ENCODE measurements at places on chromosomes 5 and 9. TPM values are rescaled to one million over a fixed set of nuclear protein-coding genes. Genes with fewer than 3 reads are reported as not detected.
A peak's percentile ranks its signal among the peaks of the same experiment; 100 is the strongest.

GRCh38 chr9:129549684-129550083 lies 71.2 kb downstream of the C9orf50 start:
- DNase-seq, result no peak

DNA sequence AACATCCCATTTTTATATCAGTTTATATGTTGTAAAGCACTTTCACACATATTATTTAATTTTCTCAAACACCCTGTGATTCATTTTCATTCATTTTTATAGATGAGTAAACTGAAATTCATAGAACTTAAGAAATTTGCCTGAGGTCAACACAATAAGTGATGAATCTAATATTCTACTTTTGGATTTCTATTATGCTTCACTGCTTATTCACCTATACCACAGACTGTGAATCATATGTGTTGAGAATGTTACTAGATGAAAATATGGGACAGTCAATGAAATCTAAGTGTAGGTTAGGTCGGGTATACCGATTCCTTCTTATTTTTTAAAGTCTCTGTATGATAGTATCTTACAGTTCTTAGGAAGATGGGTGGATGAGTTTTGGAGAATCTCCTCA lies 24.8 kb downstream of the CDC37L1 start:
- no peak for DNase-seq

NOXA1 gene
- not detected for total RNA-seq

DNA sequence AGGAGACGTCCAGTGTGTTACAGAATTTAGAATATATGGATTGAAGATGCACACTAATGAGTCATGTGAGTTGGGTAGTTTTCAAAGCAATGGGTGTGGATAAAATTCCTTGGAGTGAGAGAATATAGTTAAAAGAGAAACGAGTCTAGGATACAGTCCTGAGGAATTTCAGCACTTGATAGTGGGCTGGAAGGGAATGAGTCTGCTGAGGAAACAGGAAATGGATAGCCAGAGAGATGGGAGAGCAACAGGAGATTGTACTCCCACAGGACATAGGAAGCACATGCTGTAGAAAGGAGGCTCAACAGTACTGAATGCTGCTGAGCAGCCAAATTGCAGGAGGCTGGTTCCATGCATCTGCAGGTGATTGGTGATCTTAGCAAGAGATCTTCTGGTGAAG lies 68.1 kb downstream of the FBN2 start:
- no peak for DNase-seq

DNA sequence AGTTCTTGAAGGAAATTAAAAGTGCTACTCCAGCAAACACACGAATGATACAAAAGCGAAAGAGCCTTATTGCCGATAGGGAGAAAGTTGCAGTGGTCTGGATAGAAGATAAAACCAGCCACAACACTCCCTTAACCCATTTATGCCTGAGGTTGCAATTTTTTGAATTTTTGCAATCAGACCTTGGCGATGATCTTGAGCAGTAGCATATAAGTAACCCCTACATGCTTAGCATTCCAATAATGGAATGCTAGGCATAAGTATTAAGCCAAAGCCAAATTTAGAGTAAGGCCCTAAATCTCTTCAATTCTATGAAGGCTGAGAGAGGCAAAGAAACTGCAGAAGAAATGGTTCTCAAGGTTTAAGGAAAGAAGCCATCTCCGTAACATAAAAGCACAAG lies 153.5 kb downstream of the SLC28A3 start:
- DNase-seq, result peak; percentile 4

DNA sequence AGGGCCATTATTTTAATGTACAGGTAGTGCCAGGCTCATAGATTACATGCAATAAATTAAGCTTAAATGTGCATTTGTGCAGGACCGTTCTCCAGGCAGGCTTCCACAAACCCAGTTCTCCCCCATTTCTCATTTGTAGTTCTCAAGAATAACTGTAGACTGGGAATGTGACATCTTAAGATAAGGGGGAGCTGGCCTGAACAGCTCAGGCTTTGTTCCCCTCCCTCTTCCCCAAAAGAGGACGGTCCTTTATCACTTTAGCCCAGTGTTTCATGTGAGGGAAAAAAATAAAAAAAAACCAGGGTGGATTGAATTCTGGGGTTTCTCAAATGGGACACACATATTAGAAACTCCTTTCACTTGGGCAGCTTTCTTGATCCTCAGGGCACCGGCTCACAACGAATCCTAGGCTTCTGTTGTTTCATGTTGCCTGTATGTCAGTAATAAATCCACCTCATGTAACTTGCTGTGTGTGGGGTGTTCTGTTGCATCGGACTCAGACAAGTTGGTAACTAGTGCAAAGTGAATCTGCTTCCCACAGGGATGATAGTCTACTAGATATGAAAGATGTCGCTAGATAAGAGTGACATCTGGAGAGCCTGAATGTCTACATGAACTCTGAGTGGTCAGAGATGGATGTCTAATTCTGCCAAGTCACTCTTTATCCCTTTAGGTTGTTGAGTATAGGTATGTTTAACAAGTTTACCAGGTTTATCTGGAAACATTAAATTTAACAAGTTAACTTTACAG lies 2030.6 kb upstream of the NUDT12 start:
- DNase-seq, result no peak

DNA sequence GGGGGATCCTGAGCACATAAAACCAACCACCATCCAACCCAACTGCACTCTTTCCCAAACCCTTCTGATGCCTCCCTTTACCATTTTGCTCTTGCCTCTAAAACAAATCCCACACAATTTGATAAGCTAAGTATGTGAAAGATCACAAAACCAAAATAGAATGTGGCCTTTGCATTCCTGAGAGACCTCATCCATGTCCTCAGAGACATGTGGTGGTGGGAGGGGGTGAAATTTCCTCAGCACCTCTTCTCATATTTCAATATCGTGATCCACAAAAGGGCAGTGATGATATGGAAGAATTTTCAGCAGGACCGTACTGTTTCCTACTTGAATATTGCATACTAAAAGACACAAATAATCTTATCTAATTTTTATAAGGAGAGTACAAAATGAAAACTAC lies 423.3 kb downstream of the TLE1 start:
- no peak for DNase-seq

BTNL3 gene
- total RNA-seq, result not detected

DNA sequence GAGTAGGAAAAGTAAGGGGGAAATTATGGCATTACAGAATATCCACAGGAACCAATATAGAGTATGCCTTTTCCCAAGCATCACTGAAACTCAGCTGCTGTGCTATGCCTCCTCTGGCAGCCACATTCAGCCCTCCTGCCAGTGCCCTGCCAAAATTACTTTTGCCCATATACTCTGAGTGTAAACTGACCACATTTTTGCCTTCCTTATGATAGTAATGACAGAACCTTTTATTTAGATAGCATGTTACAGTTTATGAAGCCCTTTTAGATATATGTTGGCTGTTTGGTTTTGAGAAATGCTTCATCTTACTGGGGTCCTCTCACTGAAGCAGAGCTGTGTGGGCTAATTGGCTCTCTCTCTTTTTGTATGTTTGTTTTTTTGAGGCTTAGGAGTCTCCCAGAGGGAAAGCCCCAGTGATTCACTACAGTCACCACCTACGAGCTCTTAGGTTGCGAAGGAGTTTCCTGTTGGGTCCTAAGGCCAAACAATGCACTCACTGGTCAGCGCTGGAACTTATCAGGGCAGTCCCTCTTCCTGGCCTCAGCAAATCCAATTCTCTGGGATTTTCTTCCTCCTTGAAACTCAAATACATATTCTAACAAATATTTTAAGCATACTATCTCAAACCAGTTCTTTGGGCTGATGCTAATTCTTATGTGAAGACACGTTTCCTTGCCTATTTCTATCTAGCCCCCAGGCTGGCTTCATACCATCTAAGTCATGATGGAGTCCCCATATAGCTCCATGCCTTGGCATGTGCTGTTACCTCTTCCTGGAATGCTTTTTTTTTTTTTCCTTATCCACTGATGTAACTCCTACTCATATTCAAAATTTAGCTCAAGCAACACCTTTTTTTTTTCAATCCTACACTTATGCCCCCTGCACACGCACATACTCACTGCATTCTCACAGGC lies 3.7 kb downstream of the PHF24 start:
- peak; percentile 48 for DNase-seq

IL31RA gene
- 0.68 TPM for total RNA-seq

PRRT1B gene
- total RNA-seq, result not detected

Data from RPMI7951 (cell line).